ENCODE measurements at places on chromosomes 11 and 22. TPM values are rescaled to one million over a fixed set of nuclear protein-coding genes. Genes with fewer than 3 reads are reported as not detected.

DNA sequence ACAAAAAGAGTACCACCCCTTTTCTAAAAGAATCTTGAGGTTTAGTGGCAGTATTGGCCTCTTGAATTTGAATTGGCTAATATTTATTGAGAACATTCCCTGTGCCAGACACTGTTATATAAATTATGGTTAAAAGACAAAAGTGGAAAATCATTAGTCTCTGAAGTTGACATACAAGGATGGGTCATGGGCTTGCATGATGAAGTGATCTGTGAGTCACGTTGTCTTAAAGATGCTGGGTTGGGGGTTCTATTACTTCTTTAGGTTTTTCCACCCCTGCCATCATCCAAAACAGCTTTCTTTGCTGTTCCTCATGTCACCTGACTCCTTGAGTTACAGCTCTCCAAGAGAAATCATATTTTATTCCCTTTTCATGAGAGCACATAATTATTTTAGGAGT is 85.0 kb downstream of the CD44 start:
- no peak for DNase-seq

Gene ADAMTS8
- 0.31 TPM for total RNA-seq

GRCh38 chr11:88164806-88165585 is 10.2 kb downstream of the RAB38 start:
- DNase-seq, result no peak

- no peak for DNase-seq
These were observed 9.6 kb downstream of the CDPF1 start for GRCh38 chr22:46240506-46240905.

- no peak for DNase-seq
These were observed 20.9 kb downstream of the TMPRSS13 start for GRCh38 chr11:117908109-117908895.

DNA sequence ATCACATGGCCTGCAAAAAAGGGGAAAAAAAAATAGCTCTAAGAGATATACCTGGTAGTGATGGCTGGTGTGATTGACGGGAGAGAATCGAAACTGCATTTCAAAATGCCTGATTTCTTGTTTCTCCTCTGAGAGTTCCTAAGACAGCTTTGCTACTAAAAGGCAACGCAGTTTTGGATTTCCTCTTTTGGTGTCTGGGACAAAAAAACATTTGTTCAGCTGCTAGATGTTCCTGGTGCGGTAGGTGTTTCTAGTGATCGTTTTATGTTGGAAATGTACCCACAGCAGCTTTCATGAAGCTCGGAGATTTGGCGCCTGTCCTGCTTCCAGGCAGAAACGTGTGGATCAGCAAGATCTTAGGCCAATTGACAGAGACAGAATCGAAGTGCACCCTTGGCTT is 18.1 kb downstream of the P2RX3 start:
- DNase-seq, result no peak

Gene WT1
- not detected for total RNA-seq

Gene PLEKHB1
- total RNA-seq, result 16.9 TPM

DNA sequence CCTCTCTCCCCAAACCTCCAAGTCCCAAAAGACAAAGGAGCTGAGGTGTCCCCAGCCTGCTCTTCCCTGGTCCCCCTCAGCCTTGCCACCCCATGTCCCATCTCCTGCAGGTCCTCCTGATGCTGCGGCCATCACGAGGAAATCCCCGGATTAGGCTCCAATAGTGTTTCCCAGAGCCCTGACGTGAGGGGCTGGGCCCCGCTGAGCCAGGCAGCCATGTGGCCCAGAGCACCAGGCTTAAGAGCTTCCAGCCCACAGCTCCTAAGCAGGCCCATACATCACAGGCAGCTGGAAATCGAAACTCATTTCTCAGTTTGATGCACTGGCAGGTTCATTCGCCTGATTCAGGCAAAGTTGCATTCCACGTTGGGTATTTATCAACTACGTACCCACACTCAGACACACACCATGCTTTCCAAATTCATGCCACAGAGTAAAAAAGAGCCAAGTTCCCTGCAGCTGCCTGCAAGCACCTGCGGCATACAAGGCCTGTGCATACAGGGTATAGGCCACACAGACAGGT is 114.2 kb downstream of the CHST1 start:
- no peak for DNase-seq

Gene HBD
- not detected for total RNA-seq

Gene SCUBE2
- total RNA-seq, result 2.4 TPM

GRCh38 chr11:85946221-85946620 is 91.0 kb downstream of the CCDC83 start:
- DNase-seq, result no peak

- DNase-seq, result peak; percentile 65
These were observed at the start of gene GRK3 for GRCh38 chr22:25564320-25564978. Gene GRK3 (plus strand): TSS chr22:25564675. CDS start chr22:25565041, 366 bp downstream.

DNA sequence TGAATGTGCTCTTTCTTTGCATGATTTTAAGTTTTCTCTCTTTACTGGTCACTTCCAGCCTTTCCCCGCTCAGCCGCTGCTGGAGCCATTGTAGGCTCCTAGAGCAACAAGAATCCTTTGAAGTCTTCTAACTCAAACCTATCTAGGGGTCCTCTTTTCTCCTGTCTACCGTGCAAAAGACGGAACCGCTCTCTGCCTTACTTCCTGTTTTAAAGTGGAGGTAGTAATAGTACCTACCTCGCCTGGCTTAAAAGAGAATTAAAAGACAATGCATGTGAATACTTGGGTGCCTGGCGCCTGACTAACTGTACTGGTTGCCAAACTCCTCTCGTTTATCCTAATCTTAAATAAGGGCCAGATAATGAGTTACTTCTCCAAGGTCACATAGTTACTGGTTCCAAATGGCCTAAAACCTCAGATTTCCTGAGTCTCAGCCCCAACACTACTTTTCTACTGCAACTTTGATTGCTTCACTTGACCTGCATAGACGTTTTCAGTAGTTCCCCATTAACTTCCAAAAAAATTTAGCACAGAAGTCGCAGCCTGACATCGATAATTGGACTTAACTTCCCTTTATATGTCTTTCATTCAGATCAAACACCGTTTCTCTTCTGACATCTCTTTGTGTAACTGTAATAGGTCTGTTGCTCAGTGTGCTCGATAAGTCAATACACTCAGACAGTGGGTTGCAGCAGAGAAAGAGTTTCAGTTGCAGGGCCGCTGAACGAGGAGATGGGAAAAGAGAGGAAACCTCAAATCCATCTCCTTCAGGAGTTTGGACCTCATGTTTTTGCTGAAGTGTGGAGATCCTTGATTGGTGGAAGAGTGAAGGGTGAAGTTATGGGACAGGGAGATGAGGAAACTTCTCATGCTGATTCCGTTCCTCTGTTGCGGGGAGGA is 891 bp downstream of the SAMM50 start:
- DNase-seq, result no peak

GRCh38 chr22:45310331-45310976 is 720 bp downstream of the FAM118A start:
- DNase-seq, result no peak

DNA sequence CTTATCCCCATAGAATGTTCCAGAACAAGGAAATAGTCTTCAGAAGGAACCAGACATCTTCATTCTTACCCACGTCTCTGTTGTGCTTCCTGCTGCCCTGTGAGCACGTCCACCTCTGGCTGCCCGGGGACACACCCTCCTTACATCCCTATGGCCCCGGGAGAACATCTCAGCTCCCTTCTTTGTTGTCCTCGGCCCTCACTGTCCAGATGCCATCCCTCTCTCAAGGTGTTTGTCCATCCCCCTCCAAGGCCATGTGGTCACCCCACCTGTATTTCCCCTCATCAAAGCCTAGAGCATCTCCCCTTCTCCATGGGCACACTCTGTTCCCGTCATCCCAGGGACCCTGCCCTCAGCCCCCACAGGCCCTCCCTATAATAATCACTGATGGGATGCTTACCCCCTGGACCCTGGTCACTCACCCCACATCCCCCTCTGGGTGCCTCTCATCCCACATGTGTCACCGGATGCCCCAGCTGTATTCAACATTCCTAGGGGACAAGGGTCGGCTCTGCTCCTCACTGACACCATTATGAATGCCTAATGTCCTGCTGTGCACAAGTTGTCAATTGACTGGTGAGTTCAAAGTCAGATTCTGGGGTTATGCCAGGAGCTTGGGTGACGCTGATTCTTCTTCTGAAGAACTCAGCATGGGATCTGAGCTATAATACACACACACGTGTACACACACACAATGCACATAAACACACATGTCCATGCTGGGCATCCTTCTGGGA is 28.8 kb downstream of the IGLL5 start:
- no peak for DNase-seq

GRCh38 chr11:71305451-71306125 is 53.2 kb upstream of the SHANK2 start:
- no peak for DNase-seq

Gene KCNK4
- total RNA-seq, result 0.36 TPM

DNA sequence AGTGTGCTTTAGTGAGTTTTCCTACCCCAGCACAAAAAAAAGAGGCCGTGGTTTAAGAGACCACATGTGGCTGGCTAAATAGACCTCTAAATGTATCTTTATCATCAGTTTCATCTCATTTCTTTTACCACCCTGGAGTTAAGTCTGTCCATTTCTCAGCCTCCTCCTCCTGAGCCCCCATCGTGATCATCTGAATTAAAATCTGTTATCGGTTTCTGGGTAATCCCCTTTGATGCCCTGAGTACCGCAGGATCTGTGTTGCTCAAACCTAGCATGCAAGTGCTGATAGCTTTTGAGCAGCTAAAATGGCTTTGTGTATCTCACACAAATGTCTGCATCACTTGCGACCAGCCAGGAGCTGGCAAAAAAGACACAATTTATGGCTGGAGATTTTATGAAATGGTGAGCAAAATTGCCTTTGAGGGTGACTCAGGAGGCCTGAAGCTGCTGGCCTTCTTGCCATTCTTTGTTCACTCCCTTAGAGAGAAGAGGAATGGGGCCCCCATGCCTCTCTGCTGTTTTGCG is 236.5 kb downstream of the NTM start:
- DNase-seq, result no peak

Gene P2RX6
- not detected for total RNA-seq

Gene TRPM5
- 0.38 TPM for total RNA-seq

- DNase-seq, result no peak
These were observed 741 bp downstream of the PHRF1 start for GRCh38 chr11:576811-577610.

Gene OR4A5
- not detected for total RNA-seq

DNA sequence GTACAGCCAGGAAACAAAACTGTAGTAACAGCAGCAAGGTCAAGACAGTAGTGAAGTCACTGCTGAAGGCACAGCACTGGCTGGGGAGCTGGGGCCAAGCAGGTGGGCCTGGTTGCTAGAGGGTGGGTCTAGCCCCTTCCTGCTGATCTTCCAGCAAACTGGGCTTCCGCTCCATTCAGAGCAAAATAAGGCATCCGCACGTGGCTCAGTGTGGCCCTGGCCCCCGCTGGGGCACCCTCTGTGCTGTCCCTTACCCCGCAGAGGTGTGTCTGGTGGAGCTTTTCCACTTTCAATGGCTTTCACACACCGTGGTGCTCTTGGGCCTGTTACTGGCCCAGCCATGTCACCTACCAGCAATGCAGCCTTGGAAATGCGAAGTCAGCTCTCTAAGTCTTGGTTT is 162.4 kb upstream of the B3GAT1 start:
- DNase-seq, result no peak

DNA sequence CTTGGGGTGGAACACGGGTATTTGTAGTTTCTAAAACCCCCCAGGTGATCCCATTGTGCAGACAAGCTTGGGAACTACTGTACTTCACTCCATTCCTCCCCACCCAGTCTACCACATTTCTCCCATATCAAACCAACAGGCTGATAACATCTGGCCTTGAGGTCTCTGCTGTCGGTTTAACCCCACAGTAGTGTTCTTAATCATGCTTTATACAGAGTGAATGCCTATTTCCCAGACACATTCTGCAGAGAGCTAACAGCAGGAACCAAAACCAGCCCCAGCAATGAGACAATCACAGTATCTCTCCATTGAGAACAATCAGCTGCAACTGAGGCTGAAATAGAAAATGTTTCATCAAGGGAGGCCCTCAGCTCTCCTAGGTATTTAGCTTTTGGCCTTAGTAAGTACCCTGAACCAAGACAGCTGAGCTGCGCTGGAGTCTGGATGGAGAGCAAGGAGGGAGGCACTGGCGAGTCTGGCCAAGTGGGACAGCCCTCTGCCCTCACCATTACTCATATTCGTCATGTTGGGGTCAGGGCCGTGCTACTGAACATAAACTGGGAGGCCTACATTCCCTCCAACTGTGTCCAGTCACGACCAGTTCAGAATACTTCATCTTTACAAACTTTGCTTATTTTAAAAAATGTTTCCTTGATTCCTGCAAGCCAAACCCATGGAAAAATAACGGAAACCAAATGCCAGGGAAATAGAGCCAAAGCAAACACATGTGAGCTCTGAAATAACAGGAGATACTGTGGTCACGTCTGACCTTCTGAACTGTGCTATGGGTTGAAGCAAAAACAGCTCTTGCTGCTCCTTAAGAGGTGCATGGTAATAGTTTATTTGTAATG is 81.0 kb downstream of the CCDC34 start:
- DNase-seq, result no peak

DNA sequence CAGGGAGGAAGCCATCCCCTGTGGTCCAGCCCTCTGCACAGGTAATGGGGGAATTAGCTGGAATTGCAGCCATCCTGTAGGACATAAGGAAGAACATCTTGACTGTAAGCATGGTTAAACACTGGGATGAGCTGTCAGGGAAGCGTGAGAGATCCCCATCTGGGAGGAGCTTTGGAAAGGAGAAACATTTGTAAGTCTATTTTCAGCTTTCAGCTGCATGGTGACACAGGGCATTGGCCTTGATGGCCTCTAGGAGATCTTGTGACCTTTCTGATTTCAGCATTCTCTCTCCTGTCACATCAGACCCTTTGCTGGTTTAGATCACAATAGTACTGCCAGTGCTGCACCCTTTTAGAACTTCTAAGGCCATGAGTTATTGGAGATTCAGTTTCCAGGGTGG is 47.1 kb downstream of the BCR start:
- no peak for DNase-seq

DNA sequence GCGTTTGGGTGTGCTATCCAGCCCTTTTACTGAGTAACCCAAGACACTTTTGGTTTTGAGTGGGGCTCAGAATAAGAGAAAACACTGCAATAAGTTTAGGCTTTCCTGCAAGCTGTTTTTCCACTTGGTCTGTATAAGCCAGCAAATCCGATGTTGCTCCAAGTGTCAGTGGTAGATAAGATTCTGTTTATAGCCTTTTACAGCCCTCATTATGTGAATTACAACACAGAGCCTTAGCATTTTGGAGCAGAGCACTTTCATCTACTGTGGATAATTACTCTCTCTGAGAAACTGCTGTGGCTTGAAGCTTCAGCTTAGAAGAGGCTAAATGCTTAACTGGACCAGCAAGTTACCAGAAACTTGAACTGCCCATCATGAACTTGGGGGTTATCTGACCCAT is 601.1 kb downstream of the JRKL start:
- no peak for DNase-seq

Gene C11orf97
- not detected for total RNA-seq

- DNase-seq, result no peak
These were observed 719 bp downstream of the TALDO1 start for GRCh38 chr11:748007-748359.

GRCh38 chr11:38756537-38756936 is 2158.5 kb upstream of the RAG2 start:
- DNase-seq, result no peak

Gene FAM180B
- total RNA-seq, result 0.31 TPM

GRCh38 chr11:115238791-115239190 is 265.4 kb downstream of the CADM1 start:
- no peak for DNase-seq

GRCh38 chr11:76783294-76783895 is at the start of gene TSKU:
Gene TSKU (plus strand): TSS chr11:76783356. CDS start chr11:76795617, 12,261 bp downstream.
- no peak for DNase-seq

Measured in endothelial cell (in vitro differentiated cells).